ENCODE measurements at places on chromosomes 4 and X.
A peak's percentile ranks its signal among the peaks of the same experiment; 100 is the strongest.

DNA sequence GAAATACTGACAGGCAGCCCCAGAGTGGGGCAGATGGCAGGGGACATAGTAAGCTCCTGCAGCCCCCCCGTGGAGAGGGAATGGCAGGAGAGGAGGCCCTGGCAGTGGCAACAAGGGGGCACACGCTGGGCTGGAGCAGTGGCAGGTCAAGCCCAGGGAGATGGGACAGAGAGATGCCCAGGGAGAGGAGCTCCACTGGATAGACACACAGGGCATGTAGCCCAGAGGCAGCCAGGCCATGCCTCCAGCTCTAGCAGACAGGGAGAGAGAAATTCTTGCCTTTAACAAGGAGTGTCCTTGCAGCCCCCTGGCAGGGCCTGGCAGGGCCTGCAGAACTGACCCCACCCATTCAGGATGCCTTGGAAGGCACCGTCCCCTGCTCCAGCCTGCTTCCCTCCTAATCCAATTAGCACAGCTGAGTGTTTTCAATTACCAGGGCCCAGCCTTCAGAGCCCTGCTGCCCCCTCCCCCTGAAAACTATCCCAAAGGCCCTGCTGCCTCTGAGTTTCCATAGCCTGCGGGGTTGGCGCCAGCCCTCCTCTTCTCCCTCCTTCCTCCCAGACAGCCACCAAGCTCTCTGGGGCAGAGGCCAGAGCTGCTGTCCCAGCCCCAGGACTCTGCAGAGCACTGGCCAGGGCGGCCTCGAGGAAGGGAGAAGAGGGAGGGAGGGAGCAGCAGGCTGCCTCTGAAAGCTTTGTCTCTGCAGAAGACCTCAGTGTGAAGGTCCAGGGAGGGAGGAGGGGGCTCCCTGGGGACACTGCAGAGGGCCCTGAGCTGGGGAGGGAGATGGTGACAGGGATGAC, 12.5 kb downstream of the L1CAM start:
- DNase-seq = no peak

- DNase-seq = no peak
Observed at GRCh38 chr4:10336471-10336870, 120.8 kb downstream of the ZNF518B start.

GRCh38 chr4:169340834-169341233, 70.1 kb upstream of the SH3RF1 start:
- no peak for DNase-seq

DNA sequence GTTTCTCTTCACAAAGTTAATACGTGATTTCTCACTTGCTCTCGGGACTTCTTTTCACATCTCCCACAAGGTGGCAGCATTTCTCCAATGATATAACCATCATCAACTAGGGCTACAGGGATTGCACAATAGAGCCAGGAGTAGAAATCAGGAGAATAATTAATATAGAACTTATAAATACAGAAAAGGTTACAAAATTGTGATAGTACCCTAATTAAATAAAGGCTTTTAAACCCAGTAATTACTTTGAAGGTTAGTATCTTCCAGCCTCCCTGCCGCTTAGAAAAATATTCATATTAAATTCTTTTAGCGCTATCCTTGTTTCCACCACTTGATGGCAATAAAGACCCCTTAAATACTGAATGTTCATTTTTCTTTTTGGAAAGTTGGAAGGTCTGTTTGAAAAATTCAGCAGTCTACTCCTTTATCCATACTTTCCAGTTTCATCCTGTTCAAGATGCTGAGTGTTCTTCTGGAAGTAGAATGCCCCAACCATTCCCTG, 65.8 kb downstream of the RASGEF1B start:
- DNase-seq = peak; percentile 53

- DNase-seq = no peak
Observed at GRCh38 chr4:47674144-47674543, 163.7 kb downstream of the CORIN start.

All from Caki2 (cell line).